ENCODE measurements at places on chromosomes 11 and 22. TPM values are rescaled to one million over a fixed set of nuclear protein-coding genes. Genes with fewer than 3 reads are reported as not detected.

Gene ZNF143
- polyA plus RNA-seq: 16.7 TPM

Gene GGT5
- 10.4 TPM for polyA plus RNA-seq

Gene TRIM22
- 4.8 TPM for polyA plus RNA-seq

Gene COA4
- polyA plus RNA-seq: 75.7 TPM

Gene C22orf31
- polyA plus RNA-seq: 1.3 TPM

Gene MS4A12
- not detected for polyA plus RNA-seq

Gene ACER3
- 5.6 TPM for polyA plus RNA-seq

Gene FAM227A
- polyA plus RNA-seq: 0.87 TPM

Gene SLC15A3
- 49.0 TPM for polyA plus RNA-seq

Gene CNTF
- polyA plus RNA-seq: 0.43 TPM

Gene VWCE
- 5.3 TPM for polyA plus RNA-seq

Gene MYEOV
- polyA plus RNA-seq: 1.9 TPM

Gene MUC6
- 1.4 TPM for polyA plus RNA-seq

Gene INS
- polyA plus RNA-seq: not detected

Gene CDC42BPG
- 0.53 TPM for polyA plus RNA-seq

Gene PPP1CA
- polyA plus RNA-seq: 98.5 TPM

Gene C1QTNF4
- polyA plus RNA-seq: not detected

Gene SAA2
- 0.40 TPM for polyA plus RNA-seq

Gene PSMA1
- polyA plus RNA-seq: not detected

Gene KRTAP5-1
- polyA plus RNA-seq: 1.5 TPM

Gene GP1BB
- polyA plus RNA-seq: 6.6 TPM

Gene OR51I1
- polyA plus RNA-seq: not detected

Gene ANO5
- 12.7 TPM for polyA plus RNA-seq

Gene ZC3H12C
- 9.0 TPM for polyA plus RNA-seq

Gene BLID
- not detected for polyA plus RNA-seq

Gene SEC14L6
- 0.12 TPM for polyA plus RNA-seq

Gene KIRREL3
- 0.57 TPM for polyA plus RNA-seq

Gene PPP2R5B
- 10.1 TPM for polyA plus RNA-seq

Gene IL10RA
- polyA plus RNA-seq: 5.1 TPM

Gene SAMM50
- not detected for polyA plus RNA-seq

Gene TBX10
- not detected for polyA plus RNA-seq

Gene LUZP2
- 1.2 TPM for polyA plus RNA-seq

Gene GAB4
- not detected for polyA plus RNA-seq

Gene B3GAT1
- 0.13 TPM for polyA plus RNA-seq

Gene KCTD14
- polyA plus RNA-seq: 2.2 TPM

Measured in muscle of arm (tissue), 14 donors.